ENCODE measurements at places on chromosomes 6 and 20.
A peak's percentile ranks its signal among the peaks of the same experiment; 100 is the strongest.

DNA sequence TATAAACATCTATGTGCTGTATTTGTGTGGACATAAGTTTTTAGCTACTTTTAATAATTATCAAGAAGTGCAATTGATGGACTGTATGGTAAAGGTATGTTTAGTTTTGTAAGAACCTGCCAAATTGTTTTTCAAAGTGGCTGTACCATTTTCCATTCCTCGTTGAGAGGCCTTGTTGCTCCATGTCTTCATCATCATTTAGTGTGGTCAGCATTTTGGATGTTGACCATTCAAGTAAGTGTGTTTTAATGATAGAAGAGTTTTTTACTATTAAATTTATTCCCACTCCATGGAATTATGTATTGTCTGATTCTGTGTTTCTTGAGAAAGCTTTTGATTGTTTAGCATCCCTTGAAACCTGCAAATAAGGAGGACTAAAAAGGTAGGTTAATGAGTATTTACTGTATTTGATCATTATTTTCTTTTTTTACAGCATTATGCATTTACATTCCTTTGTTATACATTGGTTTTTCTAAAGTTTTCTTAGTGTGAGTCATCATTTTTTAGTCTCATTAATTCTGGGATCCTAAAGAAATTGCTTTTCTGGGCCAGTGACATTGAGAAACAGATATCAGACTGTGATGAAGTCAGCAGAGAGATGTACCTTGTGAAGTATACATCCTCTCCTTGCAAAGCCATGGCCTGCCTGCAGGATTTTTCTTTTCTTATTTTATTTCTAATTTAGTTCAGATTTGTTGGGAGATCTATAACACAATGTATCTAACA, 312.8 kb upstream of the PTCHD4 start:
- peak; percentile 41 for DNase-seq

DNA sequence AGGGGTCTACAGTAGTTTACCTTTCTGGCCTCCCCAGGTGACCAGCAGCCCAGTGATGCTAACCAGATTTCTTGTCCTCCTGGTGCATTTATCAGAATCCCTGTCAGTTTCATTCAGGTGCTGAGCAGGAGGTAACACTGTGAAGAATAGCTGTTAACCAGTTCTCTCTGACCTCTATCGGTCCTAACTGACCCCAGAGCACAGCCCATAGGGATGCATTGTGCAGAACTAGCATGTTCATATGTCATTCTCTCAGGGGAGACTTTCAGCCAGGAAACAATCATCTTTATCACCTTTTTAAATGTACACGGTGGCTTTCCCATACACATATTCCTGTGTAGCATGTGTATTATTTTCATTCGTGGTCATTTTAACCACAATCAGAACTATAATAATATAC, 49.9 kb downstream of the CNR1 start:
- no peak for DNase-seq

GRCh38 chr20:45470262-45470931, 844 bp downstream of the WFDC2 start:
- DNase-seq = no peak

DNA sequence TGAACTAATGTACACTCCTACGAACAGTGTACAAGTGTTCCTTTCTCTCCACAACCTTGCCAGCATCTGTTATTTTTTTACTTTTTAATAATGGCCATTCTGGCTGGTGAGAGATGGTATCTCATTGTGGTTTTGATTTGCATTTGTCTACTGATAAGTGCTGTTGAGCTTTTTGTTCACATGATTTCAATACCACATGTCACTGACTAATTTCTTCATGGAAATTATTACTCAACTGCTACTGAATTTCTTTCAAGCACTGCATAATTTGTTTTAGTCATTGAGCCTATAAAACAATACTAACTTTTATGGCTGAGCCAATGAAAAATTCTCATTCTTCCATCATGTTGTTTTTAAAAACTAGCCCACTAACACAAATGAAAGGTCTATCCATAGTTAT, 115.4 kb downstream of the FRK start:
- DNase-seq = peak; percentile 12

DNA sequence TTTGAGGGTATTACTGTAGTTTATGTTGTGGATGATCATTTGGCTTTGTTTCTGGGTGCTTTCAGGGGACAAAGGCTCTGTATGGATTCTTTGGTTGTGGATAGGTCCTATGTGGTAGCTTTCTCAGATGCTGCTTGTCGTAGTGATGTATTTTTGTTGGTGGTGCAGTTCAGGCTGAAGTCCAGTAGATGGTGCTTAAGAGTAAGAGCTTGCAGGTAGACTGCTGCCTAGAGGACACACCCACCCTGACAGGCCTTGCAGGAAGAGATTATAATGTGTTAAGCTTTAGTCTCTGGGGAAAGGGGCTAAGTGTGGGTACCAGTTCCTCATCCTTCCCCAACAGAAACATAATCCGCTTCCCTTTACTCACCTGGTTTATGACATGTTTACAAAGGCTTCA, 62.6 kb upstream of the ADGRB3 start:
- DNase-seq = peak; percentile 64

DNA sequence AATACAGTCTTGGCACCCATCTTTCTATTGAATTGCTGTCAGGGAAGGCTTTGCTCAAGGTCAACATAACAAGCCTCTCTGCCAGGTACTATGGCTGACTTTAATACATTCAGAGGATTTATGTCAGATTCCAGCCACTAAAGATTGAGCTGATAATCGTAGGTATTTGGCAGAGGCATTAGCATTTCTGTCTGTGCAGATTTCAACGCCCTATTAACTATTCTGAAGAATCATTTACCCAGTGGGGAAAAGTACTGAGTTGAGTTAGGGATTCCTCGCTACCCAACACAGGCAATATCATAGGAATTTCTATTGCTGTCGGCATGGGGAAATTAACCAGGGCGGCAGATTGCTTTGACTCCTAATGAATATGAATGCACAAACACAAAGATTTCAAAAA, 233.7 kb upstream of the SPTLC3 start:
- no peak for DNase-seq

GRCh38 chr20:3924304-3925112, 35.3 kb downstream of the PANK2 start:
- no peak for DNase-seq

DNA sequence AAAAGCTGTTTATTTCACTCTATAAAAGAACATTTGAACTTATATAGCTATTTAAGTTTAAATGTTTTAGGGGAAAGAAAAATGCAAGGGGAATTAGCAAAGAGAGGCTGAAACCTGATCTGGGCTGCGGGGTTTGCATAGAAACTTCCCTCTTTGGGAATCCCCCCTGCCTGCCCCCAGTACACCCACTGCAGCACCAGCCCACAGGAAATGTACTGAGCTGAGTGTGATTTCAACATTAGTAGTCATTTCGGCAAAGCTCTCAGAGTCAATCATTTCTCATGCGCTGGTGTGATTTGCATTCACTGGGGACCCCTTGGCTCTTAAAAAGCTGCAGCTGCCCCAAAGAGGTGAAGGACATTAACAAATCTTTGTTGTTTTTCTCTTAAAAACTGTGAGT, 859.4 kb downstream of the MAFB start:
- DNase-seq = no peak

DNA sequence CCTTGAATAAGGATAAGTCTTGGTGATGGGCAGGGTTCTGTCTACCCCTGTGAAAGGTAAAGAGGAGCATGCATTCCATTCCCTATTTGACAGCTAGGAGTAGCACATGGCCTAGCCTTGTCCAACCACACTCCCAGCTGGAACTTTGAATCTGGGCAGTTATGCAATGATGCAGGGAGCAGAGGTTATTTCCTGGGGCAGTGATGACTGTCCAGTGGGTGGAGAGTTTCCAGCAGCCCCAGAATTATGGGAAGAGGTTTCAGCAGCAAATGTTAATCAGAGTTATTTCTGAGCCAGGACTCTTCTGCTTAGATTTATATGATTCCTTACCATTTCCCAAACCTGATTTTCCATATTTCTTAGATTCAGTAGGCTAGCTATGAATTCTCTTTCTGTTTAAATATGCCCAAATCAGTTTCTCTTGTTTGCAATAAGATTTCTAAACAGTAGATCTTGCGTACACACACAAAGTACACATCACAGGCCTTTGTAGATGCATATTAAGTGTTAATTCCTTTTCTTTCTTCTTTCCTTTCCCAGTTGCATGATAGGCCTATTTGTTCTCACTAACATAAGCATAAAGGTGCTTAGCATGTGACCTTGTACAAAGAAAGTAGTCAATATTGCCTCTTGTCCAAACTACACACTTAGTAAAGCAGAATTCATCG, 17.3 kb upstream of the TXLNB start:
- DNase-seq = peak; percentile 46

DNA sequence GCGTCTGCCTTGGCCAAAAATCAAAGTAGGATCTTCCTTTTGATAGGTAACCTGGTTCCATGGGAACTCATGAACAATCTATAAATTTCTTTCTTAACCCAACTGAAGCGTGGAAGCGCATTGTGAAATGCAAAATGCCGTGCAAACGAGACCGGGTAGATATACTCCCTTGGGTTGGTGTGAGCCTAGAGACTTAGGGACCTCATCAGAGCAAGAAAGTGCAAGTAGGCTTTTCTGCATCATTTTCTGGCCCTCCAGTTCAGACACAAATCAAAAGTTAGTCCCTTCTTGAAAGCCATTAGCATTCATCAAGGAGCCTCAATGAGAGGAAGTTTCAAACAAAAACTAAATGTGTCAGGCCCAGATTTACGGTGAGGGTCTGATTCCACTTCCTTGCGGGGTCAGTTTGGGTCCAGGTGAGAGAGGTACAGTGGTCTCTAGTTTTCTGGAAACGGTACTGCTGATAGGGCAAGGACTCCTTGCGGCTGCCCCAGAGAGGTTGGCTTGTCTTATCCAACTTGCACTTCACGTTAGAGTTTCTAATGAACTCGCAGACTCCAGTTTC, 5.3 kb upstream of the ZNF184 start:
- DNase-seq = peak; percentile 18

GRCh38 chr6:139547122-139547776, 172.8 kb upstream of the CITED2 start:
- no peak for DNase-seq
